Cerebellar nuclear complex (tissue), 1 donor: ENCODE measurements at places on chromosomes 2 and 18.

GRCh38 chr18:55214969-55215368 is 255.7 kb upstream of the CCDC68 start:
- no peak for DNase-seq

DNA sequence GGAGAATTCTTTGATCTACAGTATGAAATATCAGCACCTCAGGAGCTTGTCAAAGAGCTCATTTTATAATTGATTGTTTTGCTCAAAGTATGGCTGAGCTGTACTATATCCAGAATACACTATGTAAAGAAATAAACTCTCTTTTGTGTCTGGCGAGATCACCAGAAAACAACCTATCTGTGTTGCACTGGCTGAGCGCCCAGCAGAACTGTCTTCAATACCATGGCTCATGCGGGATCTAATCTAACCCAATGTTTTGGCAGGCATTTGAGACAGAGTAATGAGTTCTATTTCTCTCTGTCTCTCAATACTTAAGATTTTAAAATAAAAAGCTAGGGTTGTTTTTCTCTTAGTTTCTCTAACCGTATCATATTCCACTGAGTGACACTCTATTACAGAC is 192.4 kb downstream of the L3MBTL4 start:
- DNase-seq, result no peak

GRCh38 chr2:199932312-199932855 is 21.3 kb downstream of the C2orf69 start:
- no peak for DNase-seq

DNA sequence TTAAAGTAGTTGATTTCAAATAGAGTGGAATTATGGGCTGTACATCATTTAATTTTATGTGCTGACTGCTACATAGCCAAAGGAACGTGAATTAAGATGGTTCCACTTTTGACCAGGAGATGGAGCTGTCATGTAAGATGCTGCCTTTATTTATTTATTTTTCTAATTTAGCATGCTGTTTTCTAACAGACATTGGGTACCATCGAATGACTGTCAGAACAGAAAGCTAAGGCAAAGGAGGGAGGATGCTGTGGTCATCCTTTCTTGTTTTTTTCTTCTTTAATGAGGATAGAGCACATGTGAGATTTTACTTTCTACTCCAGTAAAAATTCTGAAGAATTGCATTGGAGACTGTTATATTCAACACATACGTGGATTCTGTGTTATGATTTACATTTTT is at the start of gene SCN2A:
TSS of gene SCN2A (plus strand) at position 185 of the 400 bp plus-strand sequence. CDS start 56,410 bp downstream, outside the sequence.
- no peak for DNase-seq

DNA sequence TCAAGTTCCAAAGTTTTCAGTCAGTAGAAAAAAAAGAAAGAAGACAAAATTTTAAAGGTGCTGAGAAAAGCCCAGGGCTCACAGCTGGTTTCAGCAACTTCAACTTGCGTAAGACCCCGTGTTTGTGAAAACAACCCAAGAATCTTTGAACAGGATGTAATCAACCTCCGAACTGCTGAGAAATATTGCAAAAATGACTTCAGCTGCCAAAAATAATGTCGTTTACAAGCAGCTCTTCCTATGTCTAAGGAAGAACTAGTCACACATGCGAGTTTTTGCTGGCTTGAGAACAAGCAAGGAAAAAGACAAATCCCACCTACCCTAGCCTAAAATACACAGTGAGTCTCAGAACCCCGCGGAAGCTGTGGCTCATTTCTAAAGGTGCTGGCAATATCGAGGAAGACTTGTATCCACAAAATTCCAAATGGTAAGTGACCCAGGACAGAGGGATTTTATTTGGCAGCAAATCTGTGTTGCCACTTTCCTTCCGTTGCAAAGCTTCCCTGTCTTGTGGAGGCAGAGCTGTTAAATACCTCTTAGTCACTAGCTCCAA is 59.8 kb upstream of the SLC8A1 start:
- no peak for DNase-seq
